ENCODE measurements at places on chromosomes 12 and 14.

DNA sequence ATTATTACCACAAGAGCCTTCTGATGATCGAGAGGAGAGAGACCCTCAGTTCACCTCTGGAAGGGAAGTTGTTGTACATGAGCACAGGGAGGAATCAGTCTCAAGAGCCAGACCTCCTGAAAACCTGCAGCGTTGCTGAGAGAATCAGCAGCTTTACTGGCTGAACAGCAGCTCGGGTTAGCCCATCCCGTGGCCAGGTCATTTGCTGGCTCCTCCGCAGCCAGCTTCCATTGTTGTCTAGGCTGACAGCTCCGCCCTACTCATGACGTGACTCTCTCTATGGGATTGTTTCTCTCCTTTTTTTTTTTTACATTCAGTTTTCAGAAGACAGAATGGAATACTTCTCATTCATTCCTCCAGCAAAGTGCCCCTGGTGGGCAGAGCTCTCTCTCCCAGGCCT, 69.9 kb downstream of the TGFB3 start:
- no peak for DNase-seq

GRCh38 chr12:8903646-8904045, 10.7 kb upstream of the PHC1 start:
- DNase-seq: no peak

- DNase-seq: no peak
Measured at GRCh38 chr12:110857528-110857927, 10.7 kb downstream of the CCDC63 start.

- DNase-seq: peak; percentile 44
Measured at GRCh38 chr12:4270831-4271716, 2.5 kb upstream of the CCND2 start.

DNA sequence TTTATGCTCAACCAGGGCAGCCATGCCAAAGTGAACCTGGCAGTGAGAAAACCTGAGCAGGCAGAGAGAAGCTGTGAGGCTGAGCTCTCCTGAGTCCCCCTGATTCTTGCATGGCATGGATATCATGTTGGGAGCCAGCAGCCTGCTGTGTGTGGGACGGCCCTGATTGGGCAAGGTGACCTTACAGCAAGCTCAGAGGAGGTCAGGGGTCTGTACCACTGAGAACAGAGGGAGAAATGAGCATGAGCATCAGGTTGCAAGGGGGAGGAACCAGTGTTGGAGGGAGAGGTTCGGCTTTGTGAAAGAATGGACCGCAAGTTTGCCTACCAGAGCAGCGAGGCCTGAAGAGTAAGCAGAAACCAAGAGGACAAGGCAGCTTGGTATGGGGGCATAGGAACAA, 59.1 kb upstream of the PTGR2 start:
- no peak for DNase-seq

DNA sequence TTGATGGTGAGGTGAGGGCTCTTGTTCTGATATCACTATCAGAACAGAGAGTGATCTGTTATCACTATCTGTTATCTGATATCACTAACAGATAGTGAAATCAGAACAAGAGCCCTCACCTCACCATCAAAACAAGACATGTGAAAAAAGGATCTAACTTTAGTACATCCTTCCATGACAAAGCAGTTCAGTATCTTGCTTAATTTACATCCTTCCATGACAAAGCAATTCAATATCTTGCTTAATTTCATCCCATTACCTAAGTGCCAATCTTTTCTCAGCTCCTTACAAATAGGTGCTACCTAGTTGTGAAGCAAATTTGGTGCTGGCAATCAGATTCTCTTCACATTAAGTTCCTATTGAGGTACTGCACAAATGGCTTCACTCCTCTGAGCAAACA, 1865.6 kb upstream of the FLRT2 start:
- DNase-seq: no peak

- DNase-seq: no peak
Measured at GRCh38 chr12:108360487-108360886, 21.4 kb upstream of the CMKLR1 start.

- DNase-seq: no peak
Measured at GRCh38 chr12:27709932-27710591, 570 bp upstream of the MRPS35 start.

DNA sequence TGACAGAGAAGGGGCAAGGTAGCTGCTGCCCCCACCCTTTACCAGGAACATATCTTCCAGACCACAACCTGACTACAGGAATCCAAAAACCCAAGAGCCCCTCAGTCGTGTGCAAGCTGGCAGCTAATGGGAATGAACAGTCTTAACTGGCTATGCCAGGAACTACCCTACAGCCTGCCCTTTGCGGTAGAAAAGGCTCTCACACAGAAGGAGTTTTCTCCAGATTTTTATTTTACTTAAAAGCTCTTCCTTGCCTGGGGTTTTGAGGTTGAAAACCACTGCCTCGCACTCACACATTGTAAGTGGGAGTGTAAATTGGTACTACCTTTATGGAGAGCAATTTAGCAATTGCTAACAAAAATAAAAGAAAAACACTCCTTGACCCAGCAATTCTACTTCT, 28.3 kb downstream of the PITPNM2 start:
- no peak for DNase-seq

DNA sequence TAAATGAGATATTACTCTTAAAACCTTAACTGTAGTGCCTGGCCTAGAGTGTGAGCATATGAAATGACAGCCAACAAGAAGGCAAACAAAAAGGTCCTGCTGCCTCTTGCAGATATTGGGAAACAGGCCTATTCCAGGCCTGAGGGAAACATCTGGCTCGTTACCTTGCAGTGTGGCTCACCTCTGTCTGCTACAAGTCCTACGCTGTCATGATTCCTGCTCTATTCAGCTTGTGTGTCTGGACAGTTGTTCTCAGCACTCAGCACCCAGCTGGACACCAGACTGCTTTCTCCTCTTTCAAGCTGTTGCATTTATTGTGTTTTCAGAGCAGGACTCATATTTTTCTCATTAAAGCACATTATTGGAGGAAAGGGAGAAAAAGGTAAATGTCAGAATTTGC, 113.5 kb downstream of the TMTC2 start:
- DNase-seq: no peak

DNA sequence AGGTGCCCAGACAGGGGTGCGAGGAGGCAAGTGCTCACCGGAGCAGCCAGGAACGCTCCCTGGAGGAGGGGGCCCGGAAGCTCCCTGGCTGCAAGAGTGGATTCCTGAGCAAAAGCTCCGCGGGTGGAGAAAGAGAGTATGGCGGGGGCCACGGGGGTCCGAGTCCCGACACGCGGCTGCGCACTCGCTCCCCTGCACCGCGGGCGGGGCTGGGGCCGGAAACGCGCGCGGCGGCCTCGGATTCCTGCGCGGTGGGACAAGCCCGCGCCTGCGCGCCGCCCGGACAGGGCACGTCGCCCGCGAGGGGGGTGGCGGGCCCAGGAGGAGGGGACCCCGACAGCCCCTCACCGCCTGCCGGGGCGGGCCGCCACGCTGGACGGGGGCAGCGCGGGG, 27.8 kb upstream of the GPR132 start:
- DNase-seq: peak; percentile 72

DNA sequence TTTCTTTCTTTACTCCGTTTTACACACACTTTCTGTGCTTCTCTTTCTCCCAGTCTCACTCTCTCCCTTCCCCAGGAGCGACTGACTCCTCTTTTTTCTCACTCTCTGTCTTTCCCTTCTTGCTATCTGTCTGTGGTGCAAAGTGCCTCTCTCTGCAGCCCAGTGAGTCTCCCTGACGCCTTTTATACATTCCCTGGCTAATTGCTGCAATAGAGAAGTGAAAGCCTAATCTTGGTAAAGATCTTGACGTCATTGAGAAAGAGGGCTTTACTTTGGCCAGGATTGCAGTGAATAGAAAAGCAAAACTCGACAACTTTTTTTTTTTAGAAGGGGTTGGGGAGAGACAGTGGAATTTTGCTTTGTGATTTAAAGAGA, 706 bp upstream of the DIO2 start:
- DNase-seq: peak; percentile 8

DNA sequence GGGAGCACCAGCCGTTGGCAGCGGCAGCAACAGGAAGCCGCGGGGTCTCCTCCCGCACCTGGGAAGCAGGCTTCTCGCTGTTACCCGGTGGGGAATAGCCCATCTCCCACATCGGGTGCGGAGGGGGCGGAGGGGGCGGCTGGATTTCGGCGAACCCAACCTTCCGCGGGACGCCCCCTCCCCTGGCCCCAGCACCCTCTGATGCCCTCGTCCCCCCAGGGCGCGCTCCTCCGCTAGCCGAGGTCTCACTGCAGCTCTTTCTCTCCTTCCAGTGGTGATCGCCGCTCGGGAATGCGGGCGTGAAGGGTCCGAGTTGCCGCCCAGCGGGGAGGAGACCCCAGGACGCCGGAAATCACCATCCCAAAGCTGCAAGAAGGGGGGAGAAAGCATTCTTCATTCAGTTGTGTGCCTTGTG, 303 bp downstream of the SAMD4A start:
- DNase-seq: peak; percentile 14

DNA sequence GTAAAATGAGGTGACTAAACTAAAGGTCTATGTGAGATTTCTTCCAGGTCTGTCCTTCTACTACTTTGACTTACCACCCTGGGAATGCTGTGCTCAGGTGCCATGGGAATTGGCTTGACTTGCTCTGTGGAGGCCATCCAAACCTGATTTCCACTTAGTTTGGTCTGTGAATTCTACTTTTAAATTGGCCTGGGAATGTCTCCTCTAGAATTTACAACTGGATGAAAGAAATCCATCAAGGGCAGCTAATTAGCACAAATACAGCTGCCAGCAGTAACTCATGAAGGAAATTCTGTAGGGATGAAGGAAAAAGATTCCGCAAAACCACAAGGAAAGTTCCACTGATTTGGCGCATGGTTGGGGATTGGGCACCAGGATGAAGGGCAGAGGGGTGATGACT, 31.7 kb upstream of the FRMD6 start:
- DNase-seq: no peak

DNA sequence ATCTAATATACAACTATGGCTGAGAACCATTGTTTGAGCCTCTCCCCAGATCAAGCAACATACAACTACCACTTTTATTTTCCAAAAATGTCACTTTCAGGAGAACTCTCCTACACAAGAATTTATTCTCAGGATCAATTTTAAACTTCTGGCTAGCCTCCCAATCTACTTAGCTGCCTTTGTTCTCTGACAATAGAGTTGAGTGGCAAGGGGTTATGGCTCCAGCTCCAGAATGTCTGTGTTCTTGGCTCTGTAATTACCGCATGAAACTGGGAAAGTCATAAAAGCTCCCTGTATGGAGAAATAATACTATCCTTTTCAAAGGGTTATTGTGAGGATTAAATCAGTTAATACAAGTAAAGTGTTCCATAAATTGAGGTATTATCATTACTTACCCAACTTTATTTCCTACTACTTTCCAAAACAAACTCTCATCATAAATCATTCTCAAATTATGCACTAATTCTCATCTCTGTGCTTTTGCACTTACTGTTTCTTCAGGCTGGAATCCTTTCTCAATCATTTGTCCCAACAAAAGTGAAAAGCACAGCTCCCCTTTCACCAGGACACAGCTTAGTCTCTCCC, 121.9 kb downstream of the GARIN6 start:
- no peak for DNase-seq

DNA sequence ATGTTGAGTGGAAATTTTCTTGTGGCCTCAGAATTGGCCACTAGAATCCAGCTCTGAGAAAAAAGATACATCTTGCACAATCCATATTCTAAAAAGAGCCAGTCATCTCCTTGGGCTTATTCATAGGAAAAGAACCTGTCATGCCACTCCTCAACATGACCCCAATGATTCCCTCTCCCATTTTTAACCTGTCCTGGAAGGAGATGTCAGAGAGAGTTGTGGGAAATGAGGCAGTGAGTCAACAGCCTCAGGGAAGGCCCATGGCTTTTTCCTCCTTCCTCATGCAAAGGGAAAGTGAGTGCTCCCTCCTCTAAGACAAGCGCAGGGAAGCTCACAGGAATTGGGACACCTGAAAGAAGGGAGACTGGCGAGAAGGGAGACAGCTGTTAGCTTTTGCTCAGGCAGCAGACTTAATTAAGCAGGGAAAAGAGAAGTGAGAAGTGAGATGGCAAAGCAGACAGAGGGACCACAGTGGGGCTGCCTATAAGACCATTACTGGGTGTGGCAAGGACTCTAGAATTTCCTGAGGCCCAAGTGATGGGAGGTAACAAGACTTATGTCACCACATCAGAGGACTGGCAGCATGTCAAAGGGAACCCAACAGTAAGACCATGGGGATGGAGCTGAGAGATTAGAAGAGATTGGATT, 10.2 kb upstream of the DHRS7 start:
- DNase-seq: no peak

- no peak for DNase-seq
Measured at GRCh38 chr12:39627914-39628313, 8.3 kb upstream of the ABCD2 start.

- DNase-seq: no peak
Measured at GRCh38 chr14:59346796-59347510, 118.2 kb downstream of the GPR135 start.

DNA sequence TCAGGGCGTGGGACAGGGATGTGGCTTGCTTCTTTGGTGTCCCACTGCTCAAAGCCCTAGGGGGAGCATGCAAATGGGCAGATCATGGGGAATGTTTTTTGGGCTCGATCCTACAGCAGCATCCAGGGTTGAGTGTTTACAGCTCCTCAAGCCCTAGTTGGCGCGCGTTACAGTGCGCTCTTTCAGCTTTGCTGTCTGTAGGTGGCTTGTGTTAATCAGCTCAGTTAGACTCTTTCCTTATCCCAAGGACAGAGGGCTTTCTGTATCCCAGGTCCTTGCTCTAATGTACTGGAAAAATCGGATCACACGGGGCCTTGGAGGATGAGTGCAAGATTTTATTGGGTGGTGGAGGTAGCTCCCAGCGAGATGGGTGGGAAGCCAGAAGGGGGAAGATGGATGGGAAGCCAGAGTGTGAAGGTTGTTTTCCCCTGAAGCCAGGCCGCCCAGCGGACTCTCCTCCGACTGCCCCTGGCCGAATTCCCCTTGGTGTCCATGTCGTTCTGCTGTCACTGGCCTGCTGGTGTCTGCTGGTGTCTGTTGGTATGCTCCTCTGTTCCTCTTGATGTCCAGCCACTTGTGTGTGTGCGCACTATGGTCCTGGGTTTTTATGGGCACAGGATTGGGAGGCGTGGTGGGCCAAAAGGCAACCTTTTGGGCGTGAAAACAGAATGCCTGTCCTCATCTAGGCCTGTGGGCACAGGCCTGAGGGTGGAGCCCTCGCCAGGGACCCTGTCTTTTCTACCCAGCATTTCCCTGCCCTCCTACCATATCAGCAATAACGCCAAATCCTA, 10.7 kb upstream of the TXNRD1 start:
- no peak for DNase-seq

- no peak for DNase-seq
Measured at GRCh38 chr12:38904537-38905479, 583 bp downstream of the CPNE8 start.

Data from frontal cortex (tissue), 4 donors.